ENCODE measurements at places on chromosomes 11 and 22.

- no peak for DNase-seq
Observed at GRCh38 chr22:22773979-22774604, 113.5 kb upstream of the IGLL5 start.

DNA sequence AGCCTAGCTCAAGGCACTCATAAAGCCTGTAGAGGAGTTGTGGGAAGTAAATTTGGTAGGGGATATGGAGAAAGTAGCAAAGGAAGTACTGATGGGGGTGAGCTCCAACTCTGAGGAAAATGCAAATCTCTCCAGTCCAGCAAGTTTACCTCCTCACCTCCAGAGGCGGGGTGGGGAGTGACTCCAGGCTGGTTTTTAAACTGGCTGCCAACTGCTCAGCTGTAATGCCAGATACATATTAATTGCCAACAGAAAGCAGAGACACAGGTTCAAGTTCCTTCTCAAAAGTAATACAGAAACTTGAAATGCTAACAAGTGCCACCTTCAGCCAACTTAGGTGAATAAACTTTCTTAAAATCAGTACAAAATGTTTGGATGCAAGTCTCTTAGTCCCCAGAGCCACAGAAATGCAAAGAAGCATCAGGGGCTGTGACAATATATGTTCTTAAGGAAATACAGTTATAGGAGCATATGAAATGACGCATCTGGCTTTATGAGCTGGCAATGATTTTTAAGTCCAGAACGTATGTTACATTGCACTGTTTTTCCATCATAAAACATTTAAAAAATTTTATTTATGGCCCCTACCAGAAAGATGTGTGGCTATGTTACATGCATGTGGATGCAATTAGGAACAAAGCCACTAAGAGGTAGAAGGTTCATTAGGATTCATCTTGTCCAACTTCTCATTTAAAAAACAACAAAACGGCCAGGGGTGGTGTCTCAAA lies 436.4 kb upstream of the CCDC90B start:
- DNase-seq = no peak

DNA sequence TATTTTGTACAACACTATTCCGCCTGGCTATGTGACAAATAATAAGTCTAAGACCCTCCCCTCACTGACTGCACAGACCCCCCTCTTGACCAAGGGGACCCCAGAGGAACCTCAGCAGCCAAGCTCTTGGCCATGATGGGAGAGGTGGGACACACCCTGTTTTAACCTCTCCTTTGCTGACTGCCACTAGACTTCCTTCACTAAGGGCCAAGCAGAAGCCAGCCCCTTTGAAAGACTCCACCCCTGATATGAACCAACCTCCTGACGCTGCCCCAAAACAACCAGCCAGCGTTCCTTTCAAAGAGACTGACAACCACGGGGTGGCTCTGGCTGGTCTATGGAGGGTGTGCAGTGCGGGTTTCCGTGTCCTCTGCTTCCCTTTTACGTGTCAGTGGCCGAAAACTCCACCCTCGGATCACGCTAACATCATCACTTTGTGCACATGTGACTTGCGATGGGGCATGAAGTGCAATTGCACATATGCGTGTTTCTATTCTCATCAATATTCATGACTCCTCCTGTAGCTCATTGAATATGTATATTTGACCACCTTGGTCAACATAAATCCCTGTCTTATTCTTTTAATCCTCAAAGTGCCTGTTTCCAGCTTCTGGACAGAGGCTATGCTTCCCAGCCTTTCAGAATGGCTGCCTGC lies 643.9 kb downstream of the TBC1D22A start:
- no peak for DNase-seq

GRCh38 chr11:130120045-130120444 lies 39.5 kb upstream of the ST14 start:
- no peak for DNase-seq

GRCh38 chr11:34620202-34620601 lies 691 bp upstream of the EHF start:
- no peak for DNase-seq

DNA sequence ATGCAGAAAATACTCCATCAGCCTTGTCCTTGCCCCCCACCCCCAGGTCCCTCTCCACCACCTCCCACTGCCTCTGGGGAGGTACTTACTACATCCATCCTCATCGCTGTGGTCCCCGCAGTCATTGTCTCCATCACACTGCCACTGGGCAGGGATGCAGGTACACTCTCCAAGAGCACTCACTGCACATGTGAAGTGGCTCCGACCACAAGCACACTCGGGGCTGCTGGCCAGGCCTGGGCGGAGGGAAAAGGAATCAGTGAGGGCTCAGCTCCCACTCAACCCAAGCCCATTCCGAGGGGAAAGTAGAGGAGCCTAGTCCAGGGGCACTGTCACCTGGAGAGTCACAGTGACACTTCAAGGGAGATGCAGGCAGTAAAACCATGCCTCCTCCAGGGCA lies 15.7 kb downstream of the LRP4 start:
- DNase-seq = no peak

DNA sequence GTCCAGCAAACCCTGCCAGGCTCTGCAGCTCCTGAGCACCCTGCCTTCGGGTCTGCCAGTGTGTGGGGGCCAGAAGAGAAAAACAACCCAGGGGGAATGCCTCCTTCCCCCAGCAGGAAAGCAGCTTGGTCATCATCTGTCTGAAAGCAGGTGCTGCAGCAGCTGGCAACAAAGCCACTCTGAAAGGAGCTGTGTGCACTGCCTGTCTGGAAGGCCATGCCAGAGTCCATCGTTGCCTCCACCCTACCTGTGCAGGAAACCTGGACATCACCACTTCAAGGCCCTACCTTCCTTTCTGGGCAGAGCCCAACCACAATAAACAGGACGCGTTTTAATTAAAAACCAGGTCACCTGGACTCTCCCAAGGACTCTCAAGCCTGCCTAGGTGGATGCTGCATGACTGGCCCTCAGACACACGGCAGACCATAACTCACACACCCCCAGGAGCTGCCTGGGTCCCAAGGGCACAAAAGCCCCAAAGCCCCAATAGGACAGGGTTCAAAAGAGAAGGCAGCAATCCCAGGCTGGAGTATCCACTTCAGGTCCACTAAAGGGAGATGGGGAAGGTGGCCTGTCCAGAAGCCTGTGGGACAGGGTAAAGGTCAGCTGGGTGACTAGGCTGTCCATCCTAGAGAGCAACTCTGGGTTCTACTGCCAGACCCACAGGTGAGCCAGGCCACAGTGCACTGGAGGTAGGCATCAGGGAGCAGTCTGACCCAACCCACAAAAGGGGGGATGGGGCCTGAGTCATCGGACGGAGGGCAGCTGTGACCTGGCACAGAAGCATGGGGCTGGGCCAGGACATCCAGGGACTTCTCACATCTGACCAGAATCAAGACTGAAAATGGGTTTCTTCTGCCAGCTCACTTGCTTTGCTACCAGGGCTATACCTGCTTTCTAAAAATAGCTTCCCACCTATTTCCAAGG lies 6.1 kb downstream of the GNB1L start:
- no peak for DNase-seq

- no peak for DNase-seq
Observed at GRCh38 chr22:42076764-42077485, 2.6 kb upstream of the SMDT1 start.

DNA sequence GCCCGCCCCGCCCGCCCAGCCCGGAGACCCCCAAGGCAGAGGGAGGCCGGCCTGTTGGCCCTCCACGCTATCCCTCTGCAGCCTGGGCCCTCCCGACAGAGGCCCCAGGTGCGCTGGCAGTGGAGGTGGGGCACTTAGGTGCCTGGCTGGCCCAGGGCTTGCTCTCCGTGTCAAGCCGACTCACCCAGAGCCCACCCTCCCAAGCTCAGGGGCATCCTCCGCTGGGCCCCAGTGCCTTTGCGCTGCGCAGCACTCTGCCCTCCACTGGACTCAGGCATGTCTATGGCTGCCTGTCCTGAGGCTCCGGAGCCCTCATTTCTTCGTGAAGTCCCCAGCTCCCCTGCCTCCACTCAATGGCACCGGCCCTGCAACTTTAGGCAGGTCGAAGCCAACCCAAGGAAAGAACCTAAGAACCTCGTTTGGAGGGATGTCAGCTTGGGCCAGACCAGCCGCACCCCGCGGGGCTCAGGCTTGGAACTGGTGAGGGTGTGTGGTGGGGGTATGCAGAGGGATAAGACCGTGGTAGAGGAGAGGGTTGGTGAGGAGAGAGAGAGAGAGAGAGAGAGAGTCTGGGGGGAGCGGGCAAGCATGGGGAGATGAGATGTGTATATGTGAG lies 6.1 kb downstream of the SMIM45 start:
- DNase-seq = no peak

GRCh38 chr11:2096011-2096918 lies 42.9 kb downstream of the IGF2 start:
- DNase-seq = no peak

- DNase-seq = no peak
Observed at GRCh38 chr11:2481253-2481652, 36.4 kb downstream of the KCNQ1 start.

- no peak for DNase-seq
Observed at GRCh38 chr11:41116970-41117369, 342.5 kb downstream of the LRRC4C start.

DNA sequence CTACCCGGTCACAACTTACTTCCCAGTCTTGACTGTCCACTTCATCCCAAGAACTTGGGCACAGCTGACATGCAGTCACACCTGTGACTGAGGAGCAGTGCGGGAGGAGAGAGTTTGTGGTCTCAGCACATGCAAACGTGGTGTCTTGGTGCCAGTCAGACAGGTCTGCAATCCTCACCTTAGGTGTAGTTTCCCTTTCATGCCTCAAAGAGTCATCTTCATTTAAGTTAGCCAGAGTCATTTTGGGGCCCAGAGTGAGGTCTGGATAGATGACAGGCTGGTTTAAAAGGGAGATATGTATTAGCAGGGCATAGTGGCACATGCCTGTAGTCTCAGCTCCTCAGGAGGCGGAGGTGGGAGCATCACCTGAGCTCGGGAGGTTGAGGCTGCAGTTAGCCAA lies 108.5 kb upstream of the SORL1-AS1 start:
- no peak for DNase-seq

GRCh38 chr11:98772893-98773292 lies 247.9 kb upstream of the CNTN5 start:
- DNase-seq = no peak

DNA sequence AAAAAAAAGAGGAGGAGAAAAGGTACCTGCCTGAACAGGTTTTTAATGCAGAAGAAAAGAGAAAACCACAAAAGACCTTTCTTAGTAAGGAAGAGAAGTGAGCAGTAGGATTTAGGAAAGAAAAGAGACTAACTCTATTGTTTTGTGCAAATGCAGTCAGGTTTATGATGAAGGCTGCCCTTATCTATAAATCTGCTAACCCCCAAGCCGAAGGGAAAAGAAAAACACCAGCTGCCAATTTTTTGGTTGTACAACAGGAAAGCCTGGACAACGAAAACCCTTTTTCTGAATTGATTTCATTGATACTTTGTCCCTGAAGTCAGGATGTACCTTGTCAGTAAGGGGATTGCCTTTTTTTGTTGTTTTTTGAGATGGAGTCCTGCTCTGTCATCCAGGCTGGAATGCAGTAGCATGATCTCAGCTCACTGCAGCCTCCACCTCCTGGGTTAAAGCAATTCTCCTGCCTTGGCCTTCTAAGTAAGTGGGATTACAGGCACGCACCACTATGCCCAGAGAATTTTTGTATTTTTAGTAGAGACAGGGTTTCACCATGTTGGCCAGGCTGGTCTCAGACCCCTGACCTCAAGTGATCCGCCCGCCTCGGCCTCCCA lies 21.2 kb downstream of the POLD4 start:
- no peak for DNase-seq

GRCh38 chr11:29135504-29135903 lies 881.3 kb downstream of the KCNA4 start:
- DNase-seq = no peak

GRCh38 chr11:99176430-99176829 lies 155.7 kb downstream of the CNTN5 start:
- no peak for DNase-seq

GRCh38 chr11:83611600-83611999 lies 325.4 kb upstream of the CCDC90B start:
- DNase-seq = no peak

GRCh38 chr11:47485107-47485506 lies 36.2 kb upstream of the RAPSN start:
- DNase-seq = no peak

DNA sequence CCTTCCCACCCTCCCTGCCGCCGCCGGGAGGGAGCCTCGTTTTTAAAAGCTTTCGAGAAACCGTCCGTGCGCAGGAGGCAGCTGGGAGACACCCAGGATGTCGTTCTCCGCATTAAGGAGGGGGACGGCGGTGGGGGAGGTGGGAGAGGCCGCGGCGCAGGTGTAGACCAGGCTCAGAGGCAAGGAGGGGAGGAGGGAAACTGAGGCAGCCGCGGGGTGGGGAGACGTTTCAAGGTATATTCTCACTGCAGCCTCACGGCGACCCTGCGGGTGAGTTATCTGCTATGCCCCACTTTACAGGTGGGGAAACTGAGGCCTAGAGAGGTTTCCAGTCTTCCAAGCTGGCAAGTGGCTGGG lies 42.7 kb downstream of the CYTH4 start:
- no peak for DNase-seq

GRCh38 chr11:46901156-46901555 lies 17.2 kb downstream of the LRP4 start:
- DNase-seq = no peak

Data from activated T-cell treated with anti-CD3 and anti-CD28 coated beads for 1 hour (primary cell).